ENCODE measurements at places on chromosomes 4 and X. TPM values are rescaled to one million over a fixed set of nuclear protein-coding genes. Genes with fewer than 3 reads are reported as not detected.

PABPC5 gene
- 1.9 TPM for polyA plus RNA-seq

PLK4 gene
- polyA plus RNA-seq = 9.9 TPM

GAGE12F gene
- not detected for polyA plus RNA-seq

TRMT10A gene
- polyA plus RNA-seq = 9.4 TPM

DNA sequence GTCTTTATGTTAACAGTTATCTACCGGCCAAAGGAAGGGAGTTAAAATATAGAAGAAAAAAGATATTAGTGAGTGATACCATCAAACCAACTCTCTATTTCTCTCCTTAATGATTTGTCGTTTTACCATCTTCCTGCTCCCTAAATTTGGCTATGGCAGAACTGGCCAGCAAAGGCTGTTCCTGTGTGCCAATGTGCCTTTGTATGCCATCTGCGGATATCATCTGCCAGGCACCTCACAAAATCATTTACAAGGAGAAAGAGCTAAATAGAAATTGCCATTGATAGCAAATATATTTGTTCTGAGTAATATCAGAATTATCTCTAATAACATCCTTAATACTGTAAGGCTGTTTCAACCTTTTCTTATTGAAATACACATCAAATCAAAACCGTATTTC lies 22.4 kb downstream of the GPM6A start:
- no peak for DNase-seq

- peak; percentile 37 for DNase-seq
Observed at GRCh38 chr4:498328-498904, 540 bp downstream of the ZNF721 start.

DNA sequence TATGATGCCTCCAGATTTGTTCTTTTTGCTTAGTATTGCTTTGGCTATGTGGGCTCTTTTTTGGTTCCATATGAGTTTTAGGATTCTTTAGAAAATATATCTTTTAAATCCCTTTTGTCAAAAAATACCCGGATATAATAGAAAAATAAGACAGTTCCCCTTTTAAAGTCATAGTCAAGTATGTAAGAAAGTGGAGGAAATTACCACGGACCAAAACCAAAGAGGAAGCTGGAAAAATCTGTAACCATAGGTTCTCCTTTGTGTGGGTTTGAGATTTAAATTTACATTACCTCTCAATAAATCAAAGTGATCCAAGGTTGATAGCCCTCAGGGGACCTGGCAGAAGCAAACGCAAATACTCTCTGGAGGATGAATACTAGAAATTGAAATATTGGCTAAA lies 58.3 kb upstream of the PACRGL start:
- DNase-seq = no peak

DNA sequence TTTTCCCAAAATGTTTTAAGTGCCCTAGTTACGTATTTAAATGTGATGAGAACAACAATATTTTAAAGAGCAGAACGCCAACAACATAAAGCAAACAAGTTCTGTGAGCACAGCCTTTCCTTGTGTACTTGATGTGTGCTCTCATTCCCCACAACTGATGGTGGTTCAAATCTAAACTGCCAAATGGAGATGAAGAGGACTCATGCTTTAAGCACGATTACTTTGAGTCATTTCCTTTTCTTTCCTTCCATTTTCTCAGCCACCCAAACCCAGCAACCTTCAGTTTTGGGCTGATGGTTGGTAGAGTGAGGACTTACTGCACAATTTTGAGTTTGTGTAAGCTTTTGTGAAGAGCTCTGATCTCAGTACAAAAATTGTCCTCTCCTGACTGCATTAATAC lies 1.7 kb downstream of the NSD2 start:
- DNase-seq = no peak

GRCh38 chrX:133380711-133381619 lies 34.3 kb downstream of the GPC4 start:
- DNase-seq = no peak

GRCh38 chr4:80029364-80029763 lies 43.7 kb downstream of the ANTXR2 start:
- DNase-seq = no peak

- no peak for DNase-seq
Observed at GRCh38 chr4:127188847-127189246, 443.9 kb upstream of the INTU start.

GRCh38 chr4:154560824-154561231 lies 2.0 kb upstream of the FGB start:
- DNase-seq = no peak

DNA sequence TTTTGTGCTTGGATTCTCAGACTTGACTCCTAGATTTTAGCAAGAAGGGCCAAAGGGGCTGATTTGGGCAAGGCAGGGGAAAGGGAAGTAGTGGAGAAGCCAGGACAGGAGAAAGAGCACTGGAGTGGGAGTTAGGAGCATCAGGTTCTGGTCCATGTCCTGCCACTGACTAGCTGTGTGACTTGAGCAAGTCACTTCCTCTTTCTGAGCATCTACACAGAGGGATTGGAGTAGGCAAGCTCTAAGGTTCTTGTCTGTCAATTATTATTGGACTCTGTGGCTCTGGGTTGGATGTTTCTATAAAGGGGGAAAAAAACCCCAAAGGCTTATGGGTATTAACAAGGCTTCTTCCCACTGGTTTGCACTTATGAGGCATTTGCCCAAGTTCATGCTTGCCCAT lies 24.4 kb downstream of the PLAC1 start:
- no peak for DNase-seq
